Stimulated activated CD4-positive, alpha-beta T cell treated with anti-CD3 and anti-CD28 coated beads, Interleukin-12 subunit alpha, Interleukin-12 subunit beta, amount 100 ng/mL, for 4 hours (primary cell): ENCODE measurements at places on chromosomes 7 and 10.

- no peak for DNase-seq
Observed at GRCh38 chr7:1274121-1274875, 41.6 kb downstream of the UNCX start.

DNA sequence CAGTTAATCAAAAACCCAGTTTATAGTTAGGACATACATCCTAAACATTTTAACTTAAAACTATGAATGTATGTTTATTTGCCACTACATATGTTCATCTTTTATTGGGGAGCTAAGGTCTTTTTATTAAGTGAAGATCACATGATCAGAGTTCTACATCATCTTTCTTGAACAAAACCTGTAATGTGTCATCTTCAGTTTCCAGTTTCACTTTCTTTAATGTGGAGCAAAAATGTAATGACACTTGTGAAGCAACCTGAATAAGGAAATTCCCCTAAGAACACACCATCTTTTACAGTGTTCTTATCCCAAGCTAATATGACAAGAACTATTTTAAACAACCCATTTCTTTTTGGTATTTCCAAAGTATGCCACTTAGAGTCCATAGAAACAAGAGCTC, 166.7 kb upstream of the BET1 start:
- no peak for DNase-seq

DNA sequence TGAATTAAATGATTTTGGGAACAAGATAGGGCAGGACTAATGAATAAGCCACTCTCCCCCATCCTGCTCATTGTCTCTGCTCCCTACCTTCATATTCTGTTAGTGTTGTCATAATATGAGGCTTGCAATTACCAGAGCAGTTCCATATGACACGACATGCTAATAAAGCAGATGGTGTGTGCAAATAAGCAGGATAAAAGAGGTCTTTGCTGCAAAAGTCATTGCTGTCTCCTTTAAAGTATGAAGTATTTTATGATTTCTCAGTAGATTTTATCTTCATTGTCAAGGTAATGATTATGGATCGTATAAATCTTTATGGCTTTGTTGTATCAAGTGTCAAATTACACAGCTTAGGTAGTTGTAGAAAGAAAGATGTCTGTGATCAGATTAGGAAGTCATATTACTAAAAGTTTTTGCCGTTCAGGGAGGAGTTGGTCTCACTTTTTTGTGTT, 114.8 kb downstream of the SDK1 start:
- no peak for DNase-seq

GRCh38 chr10:55065185-55065584, 264.2 kb upstream of the PCDH15 start:
- no peak for DNase-seq

DNA sequence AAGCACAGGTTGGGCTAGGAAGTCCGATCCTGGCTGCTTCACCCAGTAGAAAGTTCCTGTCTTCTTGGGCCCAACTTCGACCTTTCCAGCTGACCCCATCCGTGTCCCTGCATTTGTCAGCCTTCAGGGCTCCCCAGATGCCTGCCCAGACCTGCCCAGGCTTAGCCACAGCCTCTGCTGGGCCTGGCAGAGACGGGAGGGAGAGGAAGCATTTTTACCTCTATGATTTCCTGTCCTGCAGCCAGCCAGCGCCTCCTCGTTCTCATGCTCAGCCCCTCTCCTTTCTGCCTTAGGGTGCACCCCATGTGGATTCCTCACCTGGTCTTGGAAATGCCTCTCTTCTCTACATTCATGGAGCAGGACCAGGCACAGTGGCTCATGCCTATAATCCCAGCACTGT, 3.7 kb downstream of the METTL27 start:
- no peak for DNase-seq

DNA sequence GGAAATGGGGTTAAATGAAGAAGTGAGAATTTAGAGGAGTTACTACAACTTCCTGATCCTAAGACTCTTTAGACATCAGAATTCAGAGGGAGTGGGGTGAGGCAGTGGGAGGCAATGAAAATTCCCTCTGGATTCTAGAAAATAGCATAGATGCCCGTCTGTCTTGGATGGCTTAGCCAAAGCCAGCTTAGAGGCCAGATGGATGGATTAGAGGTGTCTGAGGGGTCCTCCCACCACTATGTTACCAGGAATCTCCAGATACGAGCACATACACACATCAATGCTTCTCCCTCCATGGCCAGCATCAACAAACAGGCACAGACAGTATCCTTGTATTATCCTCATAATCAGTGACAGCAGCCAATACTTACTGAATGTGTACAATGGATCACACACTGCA, 418.1 kb downstream of the PLXNA4 start:
- DNase-seq, result no peak

- no peak for DNase-seq
Observed at GRCh38 chr10:97574374-97575126, 2.0 kb downstream of the ANKRD2 start.

GRCh38 chr10:102231357-102232318, 5.5 kb downstream of the ELOVL3 start:
- DNase-seq, result peak; percentile 72

- no peak for DNase-seq
Observed at GRCh38 chr10:71517298-71518169, 120.8 kb downstream of the CDH23 start.

- peak; percentile 70 for DNase-seq
Observed at GRCh38 chr7:149209518-149210269, 14.3 kb downstream of the ZNF282 start.

DNA sequence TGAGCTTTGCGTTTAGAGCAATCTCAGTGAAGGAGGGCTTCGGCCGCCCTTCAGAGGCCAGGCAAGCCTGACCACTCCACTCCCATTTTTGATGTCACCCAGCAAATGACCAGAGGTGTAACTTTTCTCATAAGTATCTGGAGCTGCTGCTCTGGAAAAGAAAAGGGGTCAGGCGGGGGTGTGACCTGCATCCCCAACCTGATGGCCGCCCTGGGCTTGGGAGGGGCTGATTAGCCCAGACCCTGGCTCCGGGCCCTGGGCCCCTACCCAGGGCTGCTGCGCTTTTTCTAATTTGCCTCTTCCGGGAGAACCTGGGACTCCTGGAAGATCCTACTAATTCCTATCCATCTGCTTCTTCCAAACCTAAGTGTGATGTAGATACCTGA, 9.6 kb upstream of the EBF3 start:
- DNase-seq, result no peak

GRCh38 chr10:74153123-74153522, 2.1 kb downstream of the ADK start:
- no peak for DNase-seq

GRCh38 chr7:88919478-88920131, 124.1 kb upstream of the TEX47 start:
- DNase-seq, result no peak

DNA sequence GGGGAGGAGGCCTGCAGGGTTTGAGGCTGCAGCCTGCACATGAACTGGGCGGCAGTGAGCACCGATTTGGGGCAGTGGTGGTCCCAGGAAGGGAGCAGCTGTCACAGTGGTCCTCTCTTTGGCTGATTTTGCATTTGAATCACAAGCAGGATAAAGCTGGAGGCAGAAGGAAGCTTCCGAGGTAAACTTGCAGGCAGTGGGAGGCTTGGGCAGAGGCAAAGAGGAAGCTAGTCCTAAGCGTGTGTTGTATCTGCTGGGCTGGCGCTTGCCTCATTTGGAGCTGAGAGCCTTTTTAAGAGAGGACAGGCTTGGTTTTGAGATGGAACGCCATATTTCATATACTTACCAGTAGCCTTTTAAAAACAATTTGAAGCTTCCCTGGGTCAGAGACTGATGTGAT, 177.2 kb upstream of the PODXL start:
- DNase-seq, result no peak

- no peak for DNase-seq
Observed at GRCh38 chr7:85695533-85695932, 508.7 kb upstream of the SEMA3D start.

GRCh38 chr7:57821438-57822382, 371.7 kb downstream of the ZNF716 start:
- DNase-seq, result no peak

GRCh38 chr10:75121322-75121721, 9.9 kb downstream of the SAMD8 start:
- no peak for DNase-seq

- no peak for DNase-seq
Observed at GRCh38 chr7:30927559-30927958, 15.9 kb downstream of the AQP1 start.

GRCh38 chr10:49616421-49617101, 2.7 kb downstream of the CHAT start:
- DNase-seq, result no peak

DNA sequence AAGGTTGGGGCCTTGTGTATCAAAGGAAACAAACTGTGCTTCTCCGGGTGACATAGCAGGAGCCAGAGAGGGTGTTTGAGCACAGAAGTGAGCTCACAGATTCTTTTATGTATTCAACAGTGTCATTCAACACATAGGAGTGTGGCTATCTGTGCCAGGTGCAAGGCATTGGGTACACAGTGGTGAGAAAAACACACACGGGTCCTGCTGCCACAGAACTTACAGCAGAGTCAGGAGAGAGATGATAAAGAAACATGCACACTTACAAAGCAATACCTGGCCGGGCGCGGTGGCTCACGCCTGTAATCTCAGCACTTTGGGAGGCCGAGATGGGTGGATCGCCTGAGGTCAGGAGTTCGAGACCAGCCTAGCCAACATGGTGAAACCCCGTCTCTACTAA, 16.3 kb upstream of the ECHDC3 start:
- DNase-seq, result no peak

DNA sequence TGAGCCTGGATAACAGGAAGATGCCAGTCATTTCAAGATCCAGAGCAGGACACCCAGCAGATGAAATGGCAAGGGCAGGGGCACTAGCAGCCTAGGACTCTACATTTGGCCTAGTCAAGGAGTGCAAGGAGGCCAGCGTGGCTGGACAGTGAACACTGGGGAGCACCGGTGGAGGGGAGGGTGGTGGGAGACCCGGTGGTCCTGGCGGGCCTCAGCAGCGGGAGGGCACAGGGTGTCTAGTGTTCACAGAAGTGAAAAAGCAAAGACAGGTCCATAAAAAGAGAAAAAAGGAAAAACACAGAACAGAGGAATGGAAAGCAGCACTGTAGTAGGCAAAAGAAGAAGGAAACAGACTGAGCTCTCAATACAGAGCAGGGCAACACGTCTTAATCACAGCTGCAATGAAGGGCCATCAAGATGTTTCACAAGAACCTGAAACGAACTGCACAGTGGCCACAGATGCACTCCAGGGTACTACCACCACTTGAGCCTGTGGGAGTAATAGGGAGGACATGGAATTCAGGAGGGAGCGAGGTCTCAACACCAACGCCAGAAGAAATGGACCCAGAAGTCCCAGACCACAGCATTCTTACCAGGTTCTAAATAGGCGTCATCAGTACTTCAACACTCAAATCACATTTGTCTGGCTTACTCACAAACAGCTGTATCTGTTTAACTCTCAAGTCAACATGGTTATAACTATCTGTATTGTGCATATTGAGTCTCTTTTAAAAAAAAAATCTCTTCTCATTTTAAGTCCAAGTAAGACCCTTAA, 573.7 kb downstream of the PARD3 start:
- no peak for DNase-seq

DNA sequence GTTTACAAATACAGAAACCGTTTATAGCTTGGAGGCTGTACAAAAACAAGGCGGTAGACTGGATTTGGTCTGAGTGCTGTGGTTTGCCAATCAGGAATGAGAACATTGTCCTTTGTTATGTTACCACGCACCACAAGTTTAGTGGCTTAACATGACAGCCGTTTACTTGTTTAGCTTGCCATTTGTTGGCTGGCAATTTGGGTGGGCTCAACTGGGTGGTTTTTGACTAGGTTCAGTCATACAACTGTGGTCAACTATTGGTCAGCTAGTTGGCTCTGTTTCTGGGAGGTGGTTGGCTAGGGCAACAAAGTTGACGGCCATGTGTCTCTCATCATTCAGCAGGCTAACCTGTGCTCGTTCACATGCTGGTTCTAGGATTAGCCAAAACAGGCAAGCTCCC, 60.1 kb upstream of the SP8 start:
- no peak for DNase-seq

DNA sequence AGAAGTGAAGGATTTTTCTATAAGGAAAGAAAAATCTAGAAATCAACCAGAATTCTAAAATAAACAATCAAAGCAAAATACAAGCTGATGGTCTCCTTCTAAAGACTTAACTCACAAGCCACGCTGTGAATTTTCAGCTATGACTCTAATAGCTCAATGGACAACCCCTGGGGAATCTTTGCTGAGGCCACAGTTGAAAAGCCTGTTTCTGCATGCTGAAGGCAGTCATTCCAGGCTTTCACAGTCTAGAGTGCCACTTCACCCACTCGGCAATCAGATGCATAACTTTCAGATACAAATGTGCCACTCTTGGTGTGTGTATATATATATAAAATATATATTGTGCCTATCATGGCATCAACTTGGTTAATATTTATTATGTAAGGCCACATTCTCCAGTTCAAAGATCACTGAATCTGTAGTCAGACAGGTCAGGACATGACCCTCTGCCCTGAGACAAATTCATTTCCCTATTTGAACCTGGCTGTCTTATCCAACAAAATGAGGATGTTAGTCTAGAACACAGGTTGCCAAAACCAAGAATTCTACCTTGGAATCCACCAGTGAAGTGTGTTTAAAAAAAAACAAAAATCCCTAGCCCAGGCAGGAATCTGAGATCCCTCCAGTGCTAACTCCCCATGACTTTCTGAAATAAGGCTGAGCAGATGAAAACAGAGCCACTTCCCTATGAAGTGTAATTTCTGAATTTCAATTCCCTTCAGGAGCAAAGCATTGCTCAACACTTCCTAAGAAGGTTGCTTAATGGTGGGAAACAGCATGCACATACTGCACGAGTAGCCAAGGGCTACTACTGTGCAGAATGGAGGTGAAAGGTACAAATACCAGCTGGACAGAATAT, 9.9 kb downstream of the LIPA start:
- no peak for DNase-seq

GRCh38 chr10:52466464-52466863, 152.4 kb downstream of the DKK1 start:
- no peak for DNase-seq

GRCh38 chr10:71703577-71703976, 16.0 kb downstream of the C10orf105 start:
- no peak for DNase-seq

- no peak for DNase-seq
Observed at GRCh38 chr10:125062914-125063230, 97.5 kb downstream of the CTBP2 start.

DNA sequence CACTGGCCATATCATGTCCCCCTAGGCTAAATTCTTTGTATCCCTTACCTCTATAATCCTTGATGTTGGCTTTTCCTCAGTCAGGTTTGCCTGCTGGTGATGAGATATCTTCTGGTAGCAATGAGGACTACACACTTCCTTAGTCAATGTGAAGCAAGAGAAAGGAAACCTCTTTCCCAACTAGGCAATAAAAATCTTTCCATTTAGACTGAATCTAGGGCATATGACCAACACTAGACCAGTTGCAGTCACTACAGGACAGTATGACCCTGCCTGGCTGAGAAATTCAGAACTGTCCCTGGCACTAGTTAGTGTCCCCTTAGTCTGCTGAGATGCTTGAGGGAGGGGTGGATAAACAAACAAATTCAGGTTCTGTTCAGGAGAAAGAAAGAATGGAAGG, 142.6 kb downstream of the RNLS start:
- no peak for DNase-seq

GRCh38 chr10:132489053-132489703, 48.4 kb upstream of the INPP5A start:
- no peak for DNase-seq

GRCh38 chr10:47401874-47402640, 18.0 kb upstream of the ZNF488 start:
- DNase-seq, result no peak
